ENCODE measurements at places on chromosomes 3 and 15.
A peak's percentile ranks its signal among the peaks of the same experiment; 100 is the strongest.

- DNase-seq = no peak
Measured at GRCh38 chr3:4949659-4950058, 29.6 kb upstream of the BHLHE40 start.

- no peak for DNase-seq
Measured at GRCh38 chr3:21750831-21751391, at the start of gene ZNF385D. TSS of gene ZNF385D (minus strand) at chr3:21751210. CDS start at chr3:21750916, 294 bp downstream.

DNA sequence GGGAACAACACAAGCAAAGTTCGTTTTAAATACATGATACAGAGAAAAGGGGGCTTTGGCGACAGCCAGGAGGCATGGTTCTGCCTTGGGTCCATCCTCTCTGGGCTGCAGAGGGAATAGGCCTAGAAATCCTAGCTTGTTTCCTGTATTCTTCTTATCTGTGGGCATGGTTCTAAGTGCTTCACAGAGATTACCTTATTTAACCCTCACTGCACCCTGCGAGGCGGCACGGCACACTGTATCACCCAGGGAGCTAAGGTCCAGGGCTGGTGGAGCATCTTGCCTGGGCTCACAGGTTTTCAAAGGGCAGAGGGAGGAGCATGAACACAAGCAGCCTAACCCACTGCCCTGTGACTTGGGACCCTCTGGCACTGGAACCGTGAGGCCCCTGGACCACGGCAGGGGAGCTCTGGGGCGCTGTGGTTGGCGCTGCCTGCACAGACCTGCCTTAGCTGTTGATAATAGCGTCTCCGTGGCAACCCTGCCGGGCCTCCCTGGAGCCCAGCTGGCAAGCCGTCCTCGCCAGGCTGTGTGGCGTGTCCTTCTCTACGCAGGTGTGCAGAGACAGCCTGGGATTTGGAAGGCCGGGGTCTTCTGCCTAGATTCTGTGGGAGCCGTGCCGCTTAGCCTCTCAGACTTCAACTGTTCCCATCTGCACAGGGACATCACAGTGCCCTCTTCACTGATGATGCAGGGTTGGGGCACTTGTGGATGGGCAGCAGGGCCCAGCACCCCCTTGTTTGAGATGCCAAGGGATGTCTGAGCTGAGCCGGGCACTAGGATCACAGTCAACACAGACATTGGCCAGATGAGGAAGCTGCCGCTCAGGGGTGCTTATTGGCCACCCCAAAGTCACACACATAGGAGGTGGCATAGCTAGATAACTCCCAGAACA lies 154.6 kb upstream of the TLE3 start:
- DNase-seq = no peak

DNA sequence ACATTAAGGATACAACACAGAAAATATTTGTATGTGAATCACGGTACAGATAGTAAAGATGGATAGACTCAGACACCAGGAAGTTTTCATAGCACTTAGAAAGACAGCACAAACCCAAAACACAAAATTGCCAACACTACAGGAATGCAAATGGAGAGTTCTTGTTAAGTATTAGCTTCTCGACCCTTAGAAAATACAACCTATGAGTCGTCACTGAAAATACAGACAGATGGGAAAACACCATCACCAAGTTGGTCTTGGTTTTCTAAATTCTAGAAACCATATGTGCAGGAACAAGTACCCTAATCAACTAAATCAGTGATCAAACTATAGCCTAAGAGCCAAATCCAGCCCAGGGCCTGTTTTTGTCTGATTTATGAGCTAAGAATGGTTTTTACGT lies 50.7 kb downstream of the PEAK1 start:
- no peak for DNase-seq

DNA sequence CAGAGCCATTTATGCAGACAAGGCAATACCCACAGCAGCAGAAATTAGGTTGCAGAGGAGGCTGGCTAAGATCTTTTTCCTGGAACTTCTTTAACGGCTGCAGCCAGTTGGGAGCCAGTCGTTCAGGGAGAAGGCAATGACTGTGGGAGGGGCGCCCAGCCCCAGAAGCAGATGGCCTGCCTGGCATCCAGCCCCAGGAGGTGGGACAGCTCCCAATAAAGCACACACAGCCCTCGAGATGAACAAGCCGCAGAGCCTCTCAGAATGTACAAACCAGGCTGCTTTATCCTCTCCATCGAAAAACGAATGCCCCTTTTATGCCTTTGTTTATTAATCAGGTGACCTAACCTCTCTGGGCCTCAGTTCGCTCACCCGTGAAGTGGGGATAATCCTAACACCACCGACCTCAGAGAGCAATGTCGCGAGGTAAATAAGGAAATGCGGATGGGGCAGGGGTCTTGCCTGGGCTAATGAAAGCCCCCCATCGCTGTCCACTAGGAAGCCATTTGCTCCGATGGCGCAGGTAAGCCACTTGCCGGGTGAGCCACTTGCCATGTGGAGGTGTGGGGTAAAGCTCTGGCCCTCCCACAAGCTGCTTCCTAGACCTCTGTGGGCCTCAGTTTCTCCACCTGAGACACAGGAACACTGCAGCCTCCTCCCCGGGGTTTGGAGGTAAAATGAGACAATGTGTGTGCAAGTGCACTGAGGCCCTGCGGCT lies 35.8 kb downstream of the MGLL start:
- no peak for DNase-seq

DNA sequence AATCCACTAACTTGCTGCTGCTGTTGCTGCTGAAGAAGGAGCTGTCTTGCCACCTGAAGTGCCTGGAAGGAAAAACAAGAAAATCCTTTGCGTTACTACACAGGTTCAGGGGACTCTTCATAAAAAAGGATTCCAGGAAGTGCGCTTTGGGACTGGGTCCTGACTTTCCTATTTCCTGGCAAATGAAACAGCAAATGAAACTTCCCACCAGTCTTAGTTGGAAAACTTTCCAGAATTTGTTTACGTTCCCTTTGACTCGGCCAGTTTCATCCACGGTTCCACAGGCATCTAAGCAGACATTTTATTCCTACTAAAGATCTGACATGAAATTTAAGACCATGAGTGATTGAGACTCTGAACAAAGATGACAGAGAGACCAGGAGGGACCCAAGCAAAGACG lies 471.0 kb downstream of the FOXP1 start:
- no peak for DNase-seq

DNA sequence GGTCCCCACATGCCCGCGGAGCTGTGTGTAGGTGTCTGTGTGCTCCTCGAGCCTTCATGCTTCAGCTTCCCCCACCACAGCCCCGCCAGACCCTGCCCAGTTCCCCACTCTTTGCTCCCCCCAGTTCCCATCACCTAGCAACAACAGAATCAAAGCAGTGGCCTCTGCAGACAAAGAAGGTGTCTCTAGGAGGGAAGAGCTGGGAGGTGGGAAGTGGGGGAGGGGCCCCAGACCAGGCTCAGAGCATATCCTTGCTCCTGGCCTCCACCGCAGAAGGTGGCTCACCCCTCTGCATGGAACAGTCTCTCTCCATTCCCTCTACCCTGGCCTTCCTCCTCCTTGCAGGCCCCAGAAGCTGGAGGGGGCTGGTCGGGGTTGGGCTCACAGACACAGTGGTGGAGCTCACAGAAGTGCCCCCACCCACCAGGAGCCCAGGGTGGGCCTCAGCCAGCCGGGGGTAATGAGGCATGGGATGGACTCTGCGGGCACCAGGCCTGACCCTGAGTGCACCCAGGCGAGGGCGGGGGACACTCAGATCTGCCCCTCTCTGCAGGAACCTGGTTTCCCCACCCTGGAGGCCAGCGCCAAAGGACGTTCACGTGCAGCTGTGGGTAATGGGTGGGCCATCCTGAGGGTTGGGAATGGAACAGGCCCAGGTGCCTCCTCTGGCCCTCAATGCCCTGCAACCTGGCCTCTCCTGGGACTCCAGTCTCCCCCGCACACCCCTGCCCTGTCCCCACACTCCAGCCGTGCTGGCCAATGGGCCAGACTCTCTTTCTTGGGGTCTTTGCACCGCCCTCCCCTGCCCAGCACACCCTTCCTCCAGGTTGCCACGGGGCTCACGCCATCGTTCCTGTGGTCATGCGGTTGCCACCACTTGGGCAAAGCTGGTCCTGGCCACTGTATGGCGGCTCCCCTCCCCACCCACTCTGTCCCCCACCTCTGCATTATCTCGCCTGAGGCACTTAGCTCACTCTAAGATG lies 53.4 kb downstream of the TPRA1 start:
- DNase-seq = no peak

DNA sequence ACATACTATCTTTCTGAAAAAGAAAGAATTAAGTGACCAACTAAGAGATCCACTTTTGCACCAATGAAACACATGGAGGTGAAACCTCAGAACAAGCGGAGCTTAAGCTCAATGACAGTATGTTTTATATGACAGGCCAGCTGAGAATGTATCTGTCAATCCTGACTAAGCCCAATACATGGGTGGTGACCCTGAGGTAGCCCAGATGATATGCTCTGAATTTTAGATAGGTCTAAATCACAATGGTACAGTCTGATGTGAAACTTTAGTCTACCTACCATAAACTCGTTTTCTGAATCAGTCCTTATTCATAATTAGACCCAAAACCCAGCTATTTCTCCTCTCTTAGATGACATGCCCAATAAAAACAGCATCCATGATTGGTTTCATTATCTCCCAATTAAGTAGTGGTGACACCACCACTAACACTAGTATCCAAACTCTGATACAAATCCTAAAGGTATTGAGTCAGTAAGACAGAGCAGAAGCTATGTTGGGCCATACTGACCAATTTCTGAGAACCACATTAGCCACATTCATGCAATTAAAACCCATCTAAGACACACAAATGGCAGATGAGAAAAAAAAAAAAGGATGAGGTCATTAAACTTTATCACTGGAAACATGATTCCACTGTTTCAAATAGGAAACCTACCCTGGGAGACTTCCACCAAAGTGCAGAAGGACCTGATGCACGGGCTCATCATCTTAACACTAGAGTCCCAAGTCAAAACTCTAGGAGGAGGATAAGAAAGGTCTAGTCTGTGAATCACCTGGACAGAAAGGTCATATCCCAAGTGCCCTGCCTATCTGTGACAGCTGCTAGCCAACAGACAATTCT lies 20.6 kb downstream of the CMTM6 start:
- no peak for DNase-seq

- no peak for DNase-seq
Measured at GRCh38 chr15:100204771-100205170, 137.0 kb downstream of the ADAMTS17 start.

GRCh38 chr3:24344784-24345439 lies 149.7 kb downstream of the THRB start:
- no peak for DNase-seq

GRCh38 chr15:68421115-68421551 lies 10.8 kb downstream of the ITGA11 start:
- no peak for DNase-seq

GRCh38 chr3:160139291-160139690 lies 85.9 kb upstream of the C3orf80 start:
- DNase-seq = no peak

GRCh38 chr15:64845183-64845611 lies 3.5 kb downstream of the PLEKHO2 start:
- no peak for DNase-seq

DNA sequence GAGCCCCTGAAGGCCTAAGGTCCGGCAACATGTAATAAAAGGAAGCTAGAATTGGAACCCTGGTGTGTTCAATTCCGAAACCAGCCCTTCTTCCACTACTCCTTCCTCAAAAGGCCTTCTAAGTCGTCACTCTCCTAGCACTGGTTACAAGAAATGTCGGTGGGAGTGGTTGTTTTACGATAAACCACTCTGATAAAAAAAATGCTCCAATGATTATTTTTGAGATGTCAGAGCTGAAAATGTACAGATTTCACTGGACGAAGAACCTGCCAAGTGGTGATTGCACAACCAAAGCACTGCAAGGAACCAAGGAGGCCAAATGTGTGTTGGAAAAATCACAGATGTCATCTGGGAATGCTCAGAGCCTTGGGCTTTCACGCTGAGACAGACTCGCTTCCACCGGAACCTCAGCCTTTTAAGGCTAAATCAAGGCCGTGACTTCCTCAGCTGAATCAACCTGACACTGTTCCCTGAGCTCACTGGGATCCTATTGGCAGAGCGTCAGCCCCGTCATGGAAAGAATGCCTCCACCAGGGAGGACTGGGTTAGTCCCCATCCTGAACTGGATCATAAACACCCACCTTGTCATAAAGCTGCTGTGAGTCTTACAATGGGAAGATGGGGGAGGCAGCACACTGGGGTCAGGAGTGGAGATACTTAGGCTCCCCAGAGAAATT lies 108.1 kb upstream of the THBS1 start:
- DNase-seq = no peak

DNA sequence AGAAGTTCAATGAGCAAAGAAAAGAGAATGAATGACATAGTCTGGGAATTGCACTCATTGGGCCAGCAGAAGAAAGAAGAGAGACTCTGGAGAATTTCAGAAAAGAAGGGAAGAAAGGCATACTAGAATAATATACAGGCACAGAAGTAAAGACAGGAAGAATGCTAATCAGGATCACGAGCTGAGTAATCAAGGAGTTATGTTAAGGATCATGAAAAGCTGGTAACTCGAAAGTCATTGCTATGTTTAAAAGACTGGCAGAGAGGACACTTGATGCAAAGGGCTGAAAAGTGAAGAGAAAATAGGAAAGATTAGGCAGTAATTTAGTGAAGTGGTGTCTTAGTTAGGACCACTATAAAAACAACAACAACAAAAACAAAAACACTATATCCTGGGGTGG lies 284.1 kb downstream of the ZBBX start:
- no peak for DNase-seq

DNA sequence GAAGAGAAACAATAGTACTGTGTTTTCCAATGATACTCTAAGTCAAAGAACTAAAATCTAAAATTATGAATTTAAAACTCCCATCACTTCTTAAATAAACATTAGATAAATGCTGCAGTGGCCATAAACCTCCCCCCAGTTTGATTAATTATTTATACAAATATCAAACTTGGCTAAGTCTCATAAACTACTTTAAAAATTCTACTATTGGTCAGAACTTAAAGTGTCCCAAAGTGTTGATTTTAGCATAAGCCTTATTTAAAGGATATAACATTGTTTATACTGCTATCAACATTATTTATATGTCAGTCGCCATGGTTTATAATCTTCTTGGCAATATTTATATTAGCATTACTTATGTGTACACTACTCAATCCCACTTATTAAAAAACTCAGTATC lies 132.4 kb downstream of the SCAPER start:
- no peak for DNase-seq

DNA sequence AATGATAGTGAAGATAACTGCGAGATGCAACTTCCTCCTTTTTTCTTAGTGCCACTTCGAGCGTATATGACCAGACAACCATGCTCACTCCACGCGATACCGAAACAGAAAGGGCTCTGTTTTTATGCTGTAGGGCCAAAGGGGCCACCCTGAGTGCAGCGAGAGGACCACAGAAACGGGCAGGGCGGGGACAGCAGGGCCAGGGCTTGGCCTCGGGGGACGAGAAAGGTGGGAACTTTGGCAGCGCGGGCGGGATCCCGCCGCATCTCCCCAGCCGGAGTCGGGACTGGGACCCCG lies 483 bp downstream of the VPS13C start:
- peak; percentile 30 for DNase-seq

Measured in T-helper 1 cell (primary cell).